ENCODE measurements at places on chromosomes 2 and 18.
A peak's percentile ranks its signal among the peaks of the same experiment; 100 is the strongest.

- no peak for DNase-seq
Measured at GRCh38 chr2:38218591-38218991, 142.6 kb upstream of the CYP1B1 start.

DNA sequence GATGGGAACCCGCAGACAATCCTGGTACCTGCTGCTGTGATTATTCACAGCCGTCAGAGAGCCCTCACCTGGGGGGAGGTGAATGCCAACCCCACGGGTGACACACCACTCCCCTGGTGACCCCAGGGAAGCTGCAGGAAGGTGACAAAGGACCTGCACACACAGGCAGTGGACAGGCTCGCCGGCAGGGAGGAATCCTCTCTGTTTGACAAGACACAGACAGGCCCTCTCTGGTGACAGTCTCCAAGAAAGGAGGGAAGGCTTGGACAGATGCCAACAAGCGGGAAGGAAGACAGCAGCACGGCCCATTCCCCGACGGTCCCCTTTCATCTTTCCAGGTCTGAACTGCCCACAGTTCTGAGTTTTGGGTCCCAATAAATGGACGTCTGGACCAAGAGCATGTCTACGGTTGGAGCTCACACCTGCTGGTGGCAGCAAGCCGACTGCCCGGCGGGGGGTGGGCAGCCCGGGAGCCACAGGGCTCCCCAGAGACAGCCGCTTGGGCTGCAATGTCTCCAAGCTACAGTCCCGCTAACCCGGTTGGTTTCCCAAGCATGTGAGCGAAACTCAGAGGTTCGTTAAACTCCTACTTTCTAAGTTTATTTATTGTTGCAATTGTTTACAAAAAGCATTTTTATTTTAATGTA lies 31.8 kb downstream of the HDAC4 start:
- DNase-seq: no peak

DNA sequence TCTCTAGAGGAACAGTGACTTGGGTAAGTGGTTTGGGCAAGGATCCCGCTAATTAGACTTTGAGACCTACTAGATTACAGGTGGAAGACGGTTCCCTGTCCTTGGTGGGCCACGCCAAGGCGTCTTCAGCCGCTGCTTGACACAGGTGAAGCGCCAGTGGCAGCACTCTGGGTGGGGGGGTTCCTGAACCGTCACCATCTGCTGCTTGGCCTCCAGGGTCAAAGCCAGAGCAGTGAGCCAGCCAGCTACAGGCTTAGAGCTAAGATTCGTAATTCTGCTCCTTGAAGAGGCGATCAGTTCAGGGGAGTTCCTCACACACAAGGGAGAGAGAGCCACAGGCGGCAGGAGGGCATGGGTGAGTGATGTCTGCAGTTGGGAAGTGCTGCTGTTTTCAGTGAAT lies 39.4 kb upstream of the RBM44 start:
- no peak for DNase-seq

- DNase-seq: no peak
Measured at GRCh38 chr18:22296304-22296703, 121.4 kb downstream of the CTAGE1 start.

DNA sequence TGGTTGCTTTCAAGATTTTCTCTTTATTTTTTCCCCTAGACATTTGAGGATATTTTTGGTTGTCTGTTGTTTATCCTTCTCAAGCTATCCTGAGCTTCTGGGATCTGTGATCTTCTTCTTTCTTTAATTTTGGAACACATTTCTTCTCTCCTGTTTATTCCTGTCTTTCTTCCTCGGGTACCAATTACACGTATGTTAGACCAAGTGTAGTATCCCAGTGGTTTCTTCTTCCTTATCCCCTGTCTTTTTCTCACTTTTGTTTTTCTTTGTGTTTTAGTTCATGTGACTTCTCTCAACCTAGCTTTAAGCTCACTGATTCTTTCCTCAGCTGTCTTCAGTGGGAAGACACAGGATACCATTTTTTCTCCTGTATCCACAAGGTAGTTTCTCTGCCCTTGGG lies 120.0 kb downstream of the GALR1 start:
- DNase-seq: no peak

GRCh38 chr2:142100139-142100873 lies 30.5 kb downstream of the LRP1B start:
- no peak for DNase-seq

- DNase-seq: no peak
Measured at GRCh38 chr2:187403568-187404260, 44.3 kb downstream of the CALCRL start.

GRCh38 chr2:45114221-45114955 lies 105.1 kb upstream of the SIX2 start:
- no peak for DNase-seq

DNA sequence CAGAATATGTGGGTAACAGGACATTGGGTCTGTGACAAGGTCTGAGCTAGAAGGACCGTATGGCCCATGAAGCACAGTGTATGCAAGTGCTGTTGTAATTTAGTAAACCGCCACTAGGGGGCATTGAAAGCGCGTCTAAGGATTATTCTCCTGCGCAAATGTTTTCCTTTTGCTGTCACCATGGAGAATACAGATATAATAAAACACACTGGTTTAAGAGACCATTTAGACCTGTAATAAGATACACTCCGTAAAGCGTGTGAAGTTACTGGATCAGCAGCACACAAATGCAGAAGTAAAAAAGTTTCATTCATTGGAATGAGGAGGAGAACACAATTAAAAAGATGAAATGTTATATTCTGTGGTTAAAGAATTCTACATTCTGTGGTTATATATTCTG lies 272.4 kb downstream of the AGAP1 start:
- DNase-seq: peak; percentile 69

DNA sequence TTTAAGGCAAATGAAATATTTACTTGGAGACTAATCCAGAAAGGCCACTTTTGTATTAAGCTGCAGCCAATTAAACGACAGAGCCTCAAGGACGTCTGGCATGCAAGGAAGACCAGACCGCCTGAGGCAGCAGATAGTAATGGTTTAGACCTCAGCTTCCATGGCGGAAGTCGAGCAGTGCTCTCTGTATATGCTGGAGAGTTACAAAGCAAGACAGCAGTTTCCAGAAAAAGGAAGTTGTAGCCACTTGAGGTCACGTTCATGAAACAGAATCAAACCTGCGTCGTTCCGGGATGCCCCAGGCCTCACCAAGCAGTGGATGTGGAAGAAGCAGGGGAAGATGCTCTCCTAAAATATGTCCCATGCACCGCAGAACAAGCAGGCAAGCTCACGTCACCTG lies 142.0 kb downstream of the PTGR3 start:
- no peak for DNase-seq

- no peak for DNase-seq
Measured at GRCh38 chr2:16288371-16289112, 348.2 kb downstream of the MYCN start.

- DNase-seq: no peak
Measured at GRCh38 chr2:15359716-15360531, 201.2 kb downstream of the NBAS start.

DNA sequence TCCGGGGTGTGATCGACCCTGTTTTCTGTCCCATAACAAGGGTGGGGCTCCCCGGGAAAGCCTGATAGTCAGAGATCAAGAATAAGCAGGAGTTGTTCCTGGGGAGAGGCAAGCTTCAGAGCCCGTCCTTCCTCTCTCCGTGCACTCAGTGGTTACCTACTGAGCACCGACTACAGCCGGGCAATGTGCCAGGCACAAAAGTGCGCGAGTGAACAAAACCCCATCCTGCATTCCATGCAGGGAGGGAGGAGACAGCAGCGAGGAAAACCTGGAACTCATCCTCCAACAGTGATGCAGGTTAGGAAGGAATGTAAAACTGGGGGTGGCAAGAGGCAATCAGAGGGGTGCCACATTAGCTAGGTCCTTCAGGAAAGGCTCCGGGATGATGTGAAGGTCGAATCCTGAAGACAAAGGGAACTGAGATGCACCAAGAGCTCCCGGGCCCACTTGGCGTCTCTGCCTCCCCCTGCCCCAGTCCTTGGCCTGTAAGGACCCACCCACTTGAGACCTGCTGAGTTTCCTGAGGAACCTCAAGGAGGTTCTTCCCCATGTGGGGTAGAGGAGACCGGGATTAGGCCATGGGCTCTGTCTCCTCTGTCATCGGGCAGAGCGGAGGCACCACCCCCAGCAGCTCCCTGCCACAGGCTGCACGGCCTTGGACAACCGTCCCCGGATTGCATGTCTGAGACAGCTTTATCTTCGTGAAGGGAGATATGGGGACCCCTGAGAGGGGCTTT lies 198.2 kb downstream of the NDUFA10 start:
- DNase-seq: no peak

DNA sequence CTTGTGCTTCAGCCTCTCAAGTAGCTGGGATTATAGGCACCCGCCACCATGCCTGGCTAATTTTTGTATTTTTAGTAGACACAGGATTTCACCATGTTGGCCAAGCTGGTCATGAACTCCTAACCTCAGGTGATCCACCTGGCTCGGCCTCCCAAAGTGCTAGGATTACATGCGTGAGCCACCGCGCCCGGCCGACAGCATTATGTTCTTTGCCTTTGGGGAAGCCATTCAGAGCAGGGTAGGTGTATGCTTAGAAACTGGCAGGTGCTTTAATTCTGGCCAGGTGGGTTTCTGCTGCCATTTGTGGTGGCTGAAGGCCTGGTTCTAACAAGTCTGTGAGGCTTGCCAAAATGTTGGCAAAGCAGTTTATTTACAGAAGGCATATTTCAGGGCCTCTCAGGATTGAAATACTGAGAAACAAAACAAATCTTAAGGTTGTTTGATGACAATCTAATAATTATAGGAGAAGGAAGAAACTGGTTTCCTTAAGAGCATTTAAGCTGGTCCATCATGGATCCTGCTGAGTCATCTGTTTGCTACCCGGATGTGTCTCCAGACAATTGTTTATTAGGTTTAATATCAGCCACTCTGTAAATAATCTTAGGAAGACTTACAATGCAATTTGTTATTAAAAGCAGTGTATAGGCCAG lies 16.0 kb downstream of the SLC20A1 start:
- DNase-seq: no peak

DNA sequence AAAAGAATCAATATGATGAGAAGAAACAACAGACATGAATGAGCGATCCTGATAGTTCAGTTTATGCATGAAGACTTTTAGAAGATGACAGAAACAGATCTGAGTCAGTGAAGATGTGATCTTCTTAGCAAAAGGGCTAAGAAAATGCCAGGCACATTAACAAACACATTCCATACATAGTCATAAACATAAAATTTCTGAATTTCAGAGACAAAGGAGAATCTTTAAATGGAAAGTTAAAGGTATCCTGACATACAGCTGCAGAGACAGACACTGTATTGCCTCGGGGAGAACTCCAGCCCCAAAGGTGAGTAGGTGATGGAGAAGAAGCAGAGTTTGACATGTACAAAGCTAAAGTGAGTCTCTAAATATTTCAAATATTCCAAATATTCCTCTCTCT lies 40.6 kb upstream of the FN1 start:
- no peak for DNase-seq

DNA sequence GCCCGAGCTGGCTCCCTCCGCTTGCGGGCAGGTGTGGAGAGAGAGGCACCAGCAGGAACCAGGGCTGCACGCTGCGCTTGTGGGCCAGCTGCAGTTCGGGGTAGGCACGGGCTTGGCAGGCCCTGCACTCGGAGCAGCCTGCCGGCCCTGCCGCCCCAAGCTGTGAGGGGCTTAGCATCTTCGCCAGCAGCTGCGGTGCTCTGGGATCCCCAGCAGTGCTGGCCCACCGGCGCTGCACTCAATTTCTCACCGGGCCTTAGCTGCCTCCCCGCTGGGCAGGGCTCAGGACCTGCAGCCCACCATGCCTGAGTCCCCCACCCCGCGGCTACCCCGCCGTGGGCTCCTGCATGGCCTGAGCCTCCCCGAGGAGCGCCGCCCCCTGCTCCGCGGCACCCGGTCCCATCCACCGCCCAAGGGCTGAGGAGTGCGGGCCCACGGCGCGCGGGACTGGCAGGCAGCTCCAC lies 434.4 kb upstream of the RGPD4 start:
- no peak for DNase-seq

- DNase-seq: no peak
Measured at GRCh38 chr2:3689998-3690748, 13.2 kb upstream of the DCDC2C start.

DNA sequence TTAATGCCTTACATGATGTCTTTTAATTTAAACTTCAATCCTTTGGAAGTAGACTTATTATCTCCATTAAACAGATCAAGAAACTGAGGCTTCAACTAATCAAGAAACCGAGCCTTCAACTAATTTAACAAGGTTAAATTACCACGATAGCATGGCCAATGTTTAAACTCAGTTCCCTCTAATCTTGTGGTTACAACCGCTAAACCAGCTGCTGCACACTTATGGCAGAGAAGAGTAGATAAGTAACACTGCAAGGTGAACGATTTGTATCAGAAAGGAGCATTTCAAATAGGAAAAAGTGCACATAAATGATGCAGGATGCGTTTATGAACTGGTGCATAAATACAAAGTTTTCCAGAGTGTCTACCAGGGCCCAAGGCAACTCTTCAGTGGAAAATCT lies 144.6 kb upstream of the CAVIN2 start:
- no peak for DNase-seq

- no peak for DNase-seq
Measured at GRCh38 chr2:197085665-197086064, 159.2 kb upstream of the PGAP1 start.

DNA sequence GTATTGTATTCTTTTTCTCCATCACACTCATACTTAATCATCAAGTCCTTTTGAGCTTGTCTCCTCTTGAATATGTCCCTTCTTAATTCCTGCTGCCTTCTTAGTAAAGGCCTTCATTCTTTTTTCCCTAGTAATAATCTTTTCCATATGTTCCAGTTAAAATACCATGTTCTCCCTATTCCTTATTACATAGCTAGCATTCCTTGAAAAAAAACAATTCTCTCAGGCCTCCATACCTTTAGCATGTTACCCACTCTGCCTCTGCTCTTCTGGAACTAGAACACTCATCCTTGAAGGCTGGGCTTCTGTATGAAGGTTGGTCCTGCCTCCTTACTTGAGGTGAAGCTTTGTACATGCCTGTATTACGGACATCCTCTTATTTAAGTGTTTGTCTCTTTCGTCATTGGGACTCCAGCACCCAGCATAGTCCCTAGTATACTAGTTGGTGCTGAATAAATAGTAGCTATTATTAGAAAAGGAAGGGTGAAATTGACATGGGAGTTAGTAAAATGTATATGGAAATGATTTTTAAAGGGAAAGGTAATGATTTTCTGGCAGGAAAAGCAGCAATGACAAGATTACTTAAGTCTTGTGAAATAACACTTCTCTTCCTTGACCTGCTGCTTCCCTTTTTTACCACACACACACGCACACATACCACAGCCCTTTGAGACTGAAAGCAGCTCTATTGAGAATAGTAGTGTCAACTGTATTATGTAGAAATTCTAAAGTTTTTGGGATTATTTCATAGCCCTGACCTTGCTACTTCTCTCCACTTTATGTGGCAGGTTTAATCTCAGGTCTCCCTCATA lies 45.6 kb downstream of the REL start:
- DNase-seq: no peak

GRCh38 chr2:182426082-182426917 lies 536 bp downstream of the PDE1A start:
- no peak for DNase-seq

GRCh38 chr2:120422465-120423160 lies 76.7 kb downstream of the INHBB start:
- DNase-seq: no peak

DNA sequence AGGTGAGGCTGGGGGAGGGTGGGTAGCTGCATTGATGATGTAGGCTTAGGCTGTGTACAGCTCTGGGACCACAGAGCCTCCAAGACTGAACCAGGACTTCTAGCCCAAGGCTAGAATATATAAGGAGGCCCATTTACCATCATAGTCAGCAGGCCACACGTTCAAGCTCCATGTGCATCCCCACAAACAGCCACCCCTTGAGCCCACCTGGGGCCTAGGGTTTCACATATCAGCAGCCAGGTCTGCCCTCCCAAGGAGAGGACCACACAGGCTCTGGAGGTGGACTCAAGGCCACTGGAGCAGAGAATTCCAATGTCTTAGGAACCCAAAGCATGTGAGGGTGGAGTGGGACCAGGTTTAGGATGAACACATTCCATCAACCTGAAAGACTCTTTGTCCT lies 230.5 kb downstream of the TTC32 start:
- no peak for DNase-seq
